Peyer's patch (tissue), 4 donors: ENCODE measurements at places on chromosomes 11 and 22. TPM values are rescaled to one million over a fixed set of nuclear protein-coding genes. Genes with fewer than 3 reads are reported as not detected.

SAAL1 gene
- total RNA-seq: 13.3 TPM

CDC42BPG gene
- 78.6 TPM for total RNA-seq

TRIM51G gene
- not detected for total RNA-seq

IL17REL gene
- not detected for total RNA-seq

SELENOM gene
- total RNA-seq: 42.9 TPM

- no peaks in the 10 kb centered on the region for H3K4me1 ChIP-seq
- H3K36me3 ChIP-seq: no peaks in the 10 kb centered on the region
- H3K27me3 ChIP-seq: no peaks in the 10 kb centered on the region
- H3K27ac ChIP-seq: no peak overlapping the region
- DNase-seq: no peak
These were observed 259.5 kb upstream of the CCDC90B start for GRCh38 chr11:83545494-83546260.

DNA sequence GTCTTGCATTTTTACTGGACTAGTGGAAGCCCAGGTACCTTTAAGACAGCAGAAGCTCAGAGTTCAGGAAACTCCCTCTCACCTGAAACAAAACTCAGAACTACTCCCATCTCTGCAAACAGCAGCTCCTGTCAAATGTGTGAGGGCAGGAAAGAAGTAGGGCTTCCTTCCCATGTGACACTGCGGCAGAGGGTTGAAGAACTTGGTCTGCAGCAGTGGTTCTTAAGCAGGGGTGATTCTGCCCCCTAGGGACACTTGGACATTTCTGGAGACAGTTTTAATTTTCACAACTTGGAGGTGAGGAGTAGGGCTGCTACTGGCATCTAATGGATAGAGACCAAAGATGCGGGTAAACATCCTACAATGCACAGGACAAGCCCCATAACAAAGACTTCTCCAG, 63.4 kb downstream of the RCN1 start:
- no peaks in the 10 kb centered on the region for H3K36me3 ChIP-seq
- no peak for DNase-seq
- no peaks in the 10 kb centered on the region for H3K4me1 ChIP-seq
